Myocyte (in vitro differentiated cells): ENCODE measurements at places on chromosomes 7 and 10. TPM values are rescaled to one million over a fixed set of nuclear protein-coding genes. Genes with fewer than 3 reads are reported as not detected.

Gene MPP7
- 3.6 and 5.6 TPM in 2 replicates for total RNA-seq

DNA sequence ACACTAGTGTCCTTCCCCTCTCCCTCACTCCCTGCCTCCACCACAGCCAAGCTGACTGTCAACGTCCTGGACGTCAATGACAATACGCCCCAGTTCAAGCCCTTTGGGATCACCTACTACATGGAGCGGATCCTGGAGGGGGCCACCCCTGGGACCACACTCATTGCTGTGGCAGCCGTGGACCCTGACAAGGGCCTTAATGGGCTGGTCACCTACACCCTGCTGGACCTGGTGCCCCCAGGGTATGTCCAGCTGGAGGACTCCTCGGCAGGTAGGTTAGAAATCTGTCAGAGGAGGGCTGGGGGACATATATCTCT lies 24.9 kb upstream of the VSIR start:
- no peak for DNase-seq

DNA sequence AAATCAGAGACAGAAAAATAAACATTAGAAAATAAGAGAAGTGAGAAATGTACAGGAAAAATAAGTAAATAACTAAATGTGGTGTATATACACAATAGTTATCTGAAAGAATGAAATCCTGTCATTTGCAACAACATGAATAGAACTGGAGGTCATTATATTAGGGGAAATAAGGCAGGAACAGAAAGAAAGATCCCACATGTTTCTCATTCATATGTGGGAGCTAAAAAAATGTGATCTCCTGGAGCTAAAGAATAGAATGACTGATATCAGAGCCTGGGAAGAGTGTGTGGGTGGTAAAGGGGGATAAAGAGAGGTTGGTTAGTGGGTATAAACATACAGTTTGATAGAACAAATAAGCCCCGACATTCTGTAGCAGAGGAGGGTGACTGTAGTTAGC lies 27.3 kb downstream of the PLXDC2 start:
- no peak for DNase-seq

- no peak for DNase-seq
Observed at GRCh38 chr10:73817826-73818225, 6.4 kb upstream of the NDST2 start.

DNA sequence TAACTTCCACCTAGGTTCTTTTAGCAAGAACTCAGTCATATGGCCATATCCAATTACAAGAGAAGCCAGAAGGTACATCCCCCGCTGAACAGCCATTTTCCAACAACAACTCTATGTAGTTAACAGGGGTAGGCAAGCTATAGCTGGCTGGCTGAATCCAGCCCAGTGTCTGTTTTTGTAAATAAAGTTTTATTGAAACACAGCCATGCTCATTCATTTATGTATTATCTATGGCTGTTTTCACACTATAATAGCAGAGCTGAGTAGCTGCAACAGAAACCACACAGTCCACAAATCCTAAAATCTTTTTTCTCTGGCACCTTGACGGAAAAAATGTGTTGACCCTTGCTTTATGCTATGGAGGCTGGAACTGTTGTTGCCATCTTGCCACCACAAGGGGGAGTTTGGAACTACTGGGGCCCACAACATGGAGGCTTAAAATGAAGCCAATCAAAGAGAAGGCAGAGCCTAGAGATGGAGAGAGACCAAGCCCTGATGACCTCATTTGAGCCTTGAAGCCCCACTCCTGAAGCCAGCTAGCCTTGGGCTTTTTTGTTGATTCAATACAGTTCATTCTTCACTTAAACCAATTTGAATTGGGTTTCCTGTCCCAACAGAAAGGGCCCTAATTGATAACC lies 33.3 kb upstream of the XPNPEP1 start:
- DNase-seq = no peak
